AG08395 (cell line): ENCODE measurements at places on chromosomes 4 and X.

- no peak for DNase-seq
Observed at GRCh38 chrX:37912777-37913176, 65.4 kb upstream of the DYNLT3 start.

DNA sequence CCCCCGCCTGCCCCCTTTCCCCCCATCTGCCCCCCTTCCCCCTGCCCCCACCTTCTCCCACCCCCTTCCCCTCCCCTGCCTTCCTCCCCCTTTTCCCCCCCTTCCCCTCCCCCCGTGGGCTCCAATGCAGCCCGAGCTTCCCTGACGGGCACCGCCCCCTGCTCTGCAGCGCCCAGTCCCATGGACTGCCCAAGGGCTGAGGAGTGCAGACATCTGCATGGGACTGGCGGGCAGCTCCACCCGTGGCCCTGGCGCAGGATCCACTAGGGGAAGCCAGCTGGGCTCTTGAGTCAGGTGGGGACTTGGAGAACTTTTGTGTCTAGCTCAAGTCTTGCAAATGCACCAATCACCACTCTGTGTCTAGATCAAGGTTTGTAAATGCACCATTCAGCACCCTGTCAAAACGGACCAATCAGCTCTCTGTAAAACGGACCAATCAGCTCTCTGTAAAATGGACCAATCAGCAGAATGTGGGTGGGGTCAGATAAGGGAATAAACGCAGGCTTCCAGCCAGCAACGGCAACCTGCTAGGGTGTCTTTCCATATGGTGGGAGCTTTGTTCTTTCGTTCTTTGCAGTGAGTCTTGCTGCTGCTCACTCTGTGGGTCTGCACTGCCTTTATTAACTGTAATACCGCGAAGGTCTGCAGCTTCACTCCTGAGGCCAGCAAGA, 300.5 kb upstream of the PABPC4L start:
- DNase-seq, result no peak

DNA sequence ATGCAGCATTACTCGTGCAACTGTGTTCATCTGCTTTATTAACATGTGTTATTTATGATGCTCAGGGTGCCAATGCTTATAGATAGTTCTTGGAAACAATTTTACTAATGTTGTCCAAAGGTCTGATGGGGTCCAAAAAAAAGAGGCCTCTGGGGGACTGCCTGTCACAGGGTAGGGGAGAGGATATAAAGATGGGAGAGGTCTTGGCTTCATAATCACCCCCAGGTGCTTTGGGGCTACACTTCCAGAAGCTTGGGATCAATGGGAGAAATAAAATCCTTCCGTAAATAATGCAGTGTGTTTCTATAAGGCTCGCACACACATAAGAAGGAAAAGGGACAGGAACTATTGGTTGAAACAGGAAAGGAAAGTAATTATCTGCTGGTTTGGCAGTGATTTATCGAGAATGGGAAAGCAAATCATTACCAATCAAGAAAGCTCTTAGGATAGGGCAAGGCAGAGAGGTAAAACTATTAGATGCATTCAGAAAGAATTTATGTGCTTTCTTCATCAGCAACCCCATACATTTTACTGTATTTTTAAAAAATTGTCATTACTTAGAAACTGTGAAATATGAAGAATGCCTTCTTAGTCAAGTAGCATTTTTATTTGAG, 571.3 kb downstream of the PACRGL start:
- DNase-seq, result no peak

DNA sequence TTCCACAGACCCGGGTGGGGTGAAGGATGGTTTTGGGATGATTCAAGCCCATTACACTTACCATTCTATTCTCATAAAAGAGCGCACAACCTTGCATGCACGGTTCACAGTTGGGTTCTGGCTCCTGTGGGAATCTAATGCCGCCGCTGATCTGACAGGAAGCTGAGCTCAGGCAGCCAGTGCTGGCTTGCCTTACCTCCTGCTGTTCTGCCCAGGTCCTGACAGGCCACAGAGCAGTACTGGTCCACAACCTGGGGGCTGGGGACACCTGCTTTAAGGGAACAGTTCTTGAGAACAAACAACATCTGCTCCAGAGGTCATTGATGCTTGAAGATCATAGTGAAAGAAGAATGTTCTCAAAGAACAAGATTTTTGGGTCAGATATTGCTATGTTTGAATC, 8.0 kb upstream of the HS3ST1 start:
- no peak for DNase-seq

- DNase-seq, result no peak
Observed at GRCh38 chr4:151228189-151229119, 48.5 kb upstream of the PRSS48 start.

- DNase-seq, result no peak
Observed at GRCh38 chr4:11483046-11483445, 54.4 kb upstream of the HS3ST1 start.
